ENCODE measurements at places on chromosomes 5 and 9.
A peak's percentile ranks its signal among the peaks of the same experiment; 100 is the strongest.

GRCh38 chr9:121884057-121884541, 209.0 kb downstream of the TTLL11 start:
- DNase-seq, result peak; percentile 13

GRCh38 chr9:126628146-126628545, 14.4 kb downstream of the LMX1B start:
- no peak for DNase-seq

DNA sequence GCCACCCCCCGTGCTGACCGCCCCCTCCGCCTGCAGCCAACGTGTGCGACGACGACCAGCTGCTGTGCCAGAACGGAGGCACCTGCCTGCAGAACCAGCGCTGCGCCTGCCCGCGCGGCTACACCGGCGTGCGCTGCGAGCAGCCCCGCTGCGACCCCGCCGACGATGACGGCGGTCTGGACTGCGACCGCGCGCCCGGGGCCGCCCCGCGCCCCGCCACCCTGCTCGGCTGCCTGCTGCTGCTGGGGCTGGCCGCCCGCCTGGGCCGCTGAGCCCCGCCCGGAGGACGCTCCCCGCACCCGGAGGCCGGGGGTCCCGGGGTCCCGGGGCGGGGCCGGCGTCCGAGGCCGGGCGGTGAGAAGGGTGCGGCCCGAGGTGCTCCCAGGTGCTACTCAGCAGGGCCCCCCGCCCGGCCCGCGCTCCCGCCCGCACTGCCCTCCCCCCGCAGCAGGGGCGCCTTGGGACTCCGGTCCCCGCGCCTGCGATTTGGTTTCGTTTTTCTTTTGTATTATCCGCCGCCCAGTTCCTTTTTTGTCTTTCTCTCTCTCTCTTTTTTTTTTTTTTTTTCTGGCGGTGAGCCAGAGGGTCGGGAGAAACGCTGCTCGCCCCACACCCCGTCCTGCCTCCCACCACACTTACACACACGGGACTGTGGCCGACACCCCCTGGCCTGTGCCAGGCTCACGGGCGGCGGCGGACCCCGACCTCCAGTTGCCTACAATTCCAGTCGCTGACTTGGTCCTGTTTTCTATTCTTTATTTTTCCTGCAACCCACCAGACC, 80.2 kb downstream of the NTNG2 start:
- no peak for DNase-seq

DNA sequence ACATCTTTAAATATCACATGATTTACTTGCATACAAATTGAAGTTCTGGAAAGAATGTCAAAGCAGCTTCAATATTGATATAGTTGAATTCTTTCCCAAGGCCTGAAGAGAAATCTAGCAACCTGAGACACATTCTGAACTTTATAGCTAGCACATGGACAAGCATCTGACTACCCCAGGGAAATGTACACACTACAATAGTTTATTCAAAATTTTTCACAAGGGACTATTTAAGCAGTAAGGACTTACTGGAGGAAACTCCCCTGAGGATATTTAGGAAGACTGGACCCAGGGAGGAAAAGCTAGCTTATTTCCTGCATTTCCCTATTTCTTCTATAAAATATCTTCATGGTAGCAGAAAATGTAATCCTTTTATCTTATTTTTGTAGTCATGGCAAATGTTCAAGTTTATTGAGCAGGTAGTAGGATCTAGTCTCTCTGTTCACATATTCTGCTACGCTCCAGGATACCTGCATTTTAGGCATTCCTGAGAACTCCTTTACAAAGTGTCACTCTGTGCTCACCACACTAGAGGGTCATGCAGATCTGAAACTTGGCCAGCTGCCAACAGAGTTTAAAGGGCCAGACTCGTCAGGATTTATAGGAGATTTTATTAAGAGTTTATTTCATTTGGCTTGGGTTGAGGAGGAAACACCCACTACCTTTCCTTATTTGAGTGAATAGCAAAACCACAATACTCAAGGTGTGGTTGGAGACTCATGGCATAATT, 348.4 kb upstream of the FTMT start:
- DNase-seq, result no peak

DNA sequence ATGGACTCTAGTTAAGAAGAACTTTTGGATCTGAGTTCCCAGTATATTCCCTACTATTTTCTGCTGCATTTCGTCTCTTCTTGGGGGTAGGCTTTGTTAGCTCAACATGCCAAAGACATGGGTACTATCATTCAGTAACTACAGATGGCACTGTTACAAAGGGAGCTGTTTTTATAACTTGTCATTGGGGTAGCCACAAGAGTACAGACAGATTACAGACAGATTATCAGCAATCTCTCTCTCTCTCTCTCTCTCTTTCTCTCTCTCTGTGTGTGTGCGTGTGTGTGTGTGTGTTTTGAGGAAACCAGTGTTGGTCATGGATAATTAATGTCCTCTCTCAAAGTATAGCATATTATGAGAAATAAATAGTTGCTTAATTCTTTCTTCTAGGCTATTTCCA, 116.1 kb downstream of the WDR70 start:
- DNase-seq, result no peak

DNA sequence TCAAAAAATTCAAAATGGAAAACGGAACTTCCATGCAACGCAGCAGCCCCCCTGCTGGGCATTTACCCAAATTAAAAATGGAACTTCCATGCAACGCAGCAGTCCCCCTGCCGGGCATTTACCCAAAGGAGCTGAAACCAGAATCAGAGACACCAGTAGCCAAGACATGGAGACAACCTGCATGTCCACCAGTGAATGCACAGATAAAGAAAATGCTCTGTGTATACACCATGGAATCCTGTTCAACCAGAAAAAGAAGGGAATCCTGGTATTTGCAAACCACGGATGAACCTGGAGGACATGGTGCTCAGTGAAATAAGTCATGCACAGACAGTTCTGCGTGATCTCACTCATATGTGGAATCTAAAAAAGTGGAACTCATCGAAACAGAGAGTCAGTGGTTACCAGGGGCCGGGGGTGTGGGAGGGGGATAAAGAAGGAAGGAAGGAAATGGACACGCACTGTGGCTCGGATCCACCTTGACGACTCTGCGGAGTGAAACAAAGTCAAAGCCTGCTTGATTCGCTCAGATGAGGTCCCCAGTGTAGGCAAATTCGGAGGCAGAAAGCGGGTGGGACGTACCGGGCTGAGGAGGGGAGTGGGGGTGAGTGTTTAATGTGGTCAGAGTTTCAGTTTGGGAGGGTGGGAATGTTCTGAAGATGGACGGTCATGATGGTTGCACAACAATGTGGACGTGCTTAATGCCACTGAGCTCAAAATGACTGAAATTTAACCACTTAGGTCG, 40.2 kb upstream of the EXOC3 start:
- DNase-seq, result no peak

DNA sequence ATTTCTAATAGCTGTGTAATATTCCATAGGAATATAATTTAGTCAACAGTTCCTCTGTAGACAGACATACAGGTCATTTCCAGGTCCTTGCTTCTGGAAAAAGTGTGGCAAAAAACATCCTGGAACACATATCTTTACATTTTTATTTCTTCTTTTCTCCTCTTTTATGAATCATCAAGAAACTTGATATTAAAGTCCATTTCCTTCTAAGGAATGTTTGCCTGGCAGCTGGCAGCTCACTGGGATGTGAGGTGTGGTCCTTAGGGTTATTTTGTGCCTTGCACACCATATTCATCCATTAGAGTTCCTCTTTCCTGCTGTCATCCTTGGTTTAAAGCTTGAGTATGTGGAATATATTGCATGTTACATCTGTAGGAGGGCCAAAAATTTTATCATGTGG, 122.0 kb downstream of the GALNT10 start:
- DNase-seq, result no peak

- DNase-seq, result no peak
These were observed 50.1 kb downstream of the ADAMTS2 start for GRCh38 chr5:179294891-179295777.
